ENCODE measurements at places on chromosomes 7 and 10.

GRCh38 chr7:78770422-78771410 lies 682.8 kb downstream of the MAGI2 start:
- DNase-seq: no peak

DNA sequence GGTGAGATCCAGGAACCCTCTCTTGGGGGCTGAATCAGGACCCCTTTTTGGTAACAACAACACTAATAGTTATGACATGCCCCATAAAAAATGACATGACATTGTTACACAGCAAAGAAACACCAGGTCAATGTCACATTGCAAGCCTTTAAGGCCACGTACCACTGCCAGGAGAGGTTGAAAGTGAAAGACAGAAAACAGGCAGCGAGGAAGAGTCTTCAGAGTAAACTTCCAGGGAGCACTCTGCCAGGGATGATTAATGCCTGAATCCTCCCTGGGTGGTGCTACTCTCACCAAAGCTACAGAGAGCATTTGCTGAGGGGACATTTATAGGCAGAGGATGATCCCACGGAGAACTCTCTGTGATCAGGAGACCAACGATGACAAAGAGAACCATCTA lies 551.6 kb downstream of the CALN1 start:
- DNase-seq: no peak

GRCh38 chr7:90551036-90551435 lies 45.1 kb upstream of the CDK14 start:
- no peak for DNase-seq

DNA sequence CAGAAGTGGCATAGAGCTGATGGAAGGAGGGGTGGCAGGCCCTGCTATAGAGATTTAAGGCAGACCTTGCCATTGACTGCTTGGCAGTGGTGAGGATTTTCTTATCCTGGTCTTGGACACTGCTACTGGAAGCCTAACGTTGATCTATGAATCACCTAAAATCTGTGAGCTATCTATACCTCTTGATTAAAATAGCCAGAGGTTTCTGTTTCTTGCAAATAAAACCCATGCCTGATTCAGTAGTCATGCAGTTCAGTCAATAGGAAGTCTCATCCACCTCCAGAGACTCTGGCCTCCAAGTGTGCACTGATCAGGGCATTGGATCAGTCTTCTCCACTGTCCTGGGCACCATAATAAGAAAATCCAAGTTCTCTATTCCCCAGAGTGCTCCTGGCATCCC lies 286.5 kb downstream of the PTEN start:
- DNase-seq: no peak

Data from GM13976 (cell line).